ENCODE measurements at places on chromosomes 5 and 9. TPM values are rescaled to one million over a fixed set of nuclear protein-coding genes. Genes with fewer than 3 reads are reported as not detected.

- DNase-seq = no peak
Measured at GRCh38 chr5:119383008-119383407, 27.2 kb downstream of the TNFAIP8 start.

The PROB1 gene
- total RNA-seq = 1.7 TPM

The PKN3 gene
- total RNA-seq = 2.0 TPM

- DNase-seq = no peak
Measured at GRCh38 chr5:65926893-65927292, 518 bp downstream of the ERBIN start.

DNA sequence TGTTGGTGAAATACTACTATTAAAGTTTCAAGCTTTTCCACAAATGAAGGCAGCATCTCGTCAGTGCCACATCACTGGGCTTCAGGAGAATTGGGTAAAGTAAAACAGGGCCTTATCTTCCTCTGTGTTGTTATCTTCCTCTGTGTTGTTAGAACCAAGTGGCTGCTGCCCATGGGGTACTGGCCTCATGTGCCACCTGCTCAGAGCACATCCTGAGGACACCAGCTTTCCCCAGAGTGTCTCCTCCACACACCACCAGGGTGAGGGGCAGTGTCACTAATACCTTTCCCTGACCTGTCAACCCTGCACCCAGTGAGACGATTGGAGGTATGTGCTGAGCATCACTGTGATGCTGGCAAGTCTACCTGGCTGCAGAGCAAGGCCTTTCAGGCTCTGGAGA lies 499.9 kb downstream of the SEMA5A start:
- no peak for DNase-seq

GRCh38 chr9:127897193-127897692 lies 2.2 kb downstream of the ST6GALNAC6 start:
- peak; percentile 23 for DNase-seq

DNA sequence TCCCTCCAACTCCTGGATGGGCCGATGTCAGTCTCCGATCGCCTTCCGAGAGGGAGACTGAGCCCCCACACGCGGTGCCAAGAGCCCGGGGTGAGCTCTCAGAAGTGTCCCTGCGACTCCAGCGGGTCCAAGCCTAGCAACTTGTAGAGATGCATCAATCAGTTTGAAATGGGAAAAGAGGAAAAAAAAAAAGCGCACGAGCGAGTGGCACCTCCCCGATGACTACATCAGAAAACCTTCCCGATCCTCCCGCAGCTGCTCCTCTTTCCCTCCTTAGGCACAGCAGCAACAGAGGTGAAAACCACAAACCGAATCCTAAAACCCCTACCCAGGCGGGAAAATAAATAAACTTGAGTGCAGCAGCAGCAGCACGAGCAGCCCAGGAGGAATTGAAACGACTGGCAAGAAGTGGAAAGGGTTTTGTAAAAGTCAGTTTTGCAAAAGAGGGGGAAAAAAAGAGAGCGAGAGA lies 1.0 kb upstream of the EFNA5 start:
- DNase-seq = peak; percentile 92

The NR4A3 gene
- total RNA-seq = 5.4 TPM

- DNase-seq = no peak
Measured at GRCh38 chr5:73654819-73655318, 28.9 kb downstream of the ARHGEF28 start.

DNA sequence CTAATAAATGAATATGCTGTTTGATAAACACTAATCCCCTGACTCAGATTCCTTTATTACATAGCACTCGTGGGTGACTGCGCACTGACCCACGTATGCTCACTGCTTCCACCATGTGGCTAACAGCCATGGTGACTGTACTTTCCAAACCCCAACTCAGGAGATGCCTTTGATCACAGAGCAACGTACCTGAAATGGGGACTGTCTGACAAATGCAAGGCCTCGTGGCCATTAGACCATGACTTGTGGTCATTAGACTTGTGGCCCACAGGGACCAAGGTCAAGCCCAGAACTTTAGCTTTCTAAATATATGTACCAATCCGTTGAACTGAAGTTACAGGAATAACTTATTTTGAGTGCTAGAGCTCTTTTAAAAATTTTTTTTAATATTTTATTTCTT lies 46.6 kb downstream of the CYFIP2 start:
- DNase-seq = no peak
